ENCODE measurements at places on chromosomes 5 and 9.

- DNase-seq: peak; percentile 0
Measured at GRCh38 chr9:130579738-130580463, 524 bp downstream of the FUBP3 start.

GRCh38 chr9:7287986-7288385 is 511.6 kb downstream of the DMAC1 start:
- DNase-seq: no peak

DNA sequence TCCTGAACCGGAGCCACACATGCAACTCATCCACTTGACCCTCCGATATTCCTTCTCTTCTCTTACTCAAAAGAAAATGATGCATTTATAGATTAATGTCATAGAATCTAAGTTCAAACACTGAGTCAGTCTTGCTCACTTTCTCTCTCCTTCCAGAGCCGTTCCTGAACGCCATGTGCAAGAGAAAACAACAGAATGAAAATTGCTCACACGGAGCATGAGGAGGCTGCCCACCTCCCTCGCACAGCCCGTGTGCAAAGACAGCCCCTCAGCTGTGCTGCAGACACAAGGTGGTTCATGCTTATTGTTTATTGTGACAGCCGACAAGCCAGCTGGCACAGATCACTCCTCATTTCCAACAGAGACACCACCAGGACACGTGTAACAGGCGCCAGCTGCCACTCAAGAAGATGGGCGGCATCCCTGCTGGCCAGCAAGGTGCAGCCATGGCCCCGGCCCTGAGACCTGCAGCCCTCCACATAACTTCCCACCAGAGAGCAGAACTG is 290.8 kb downstream of the GLIS3 start:
- DNase-seq: no peak

- DNase-seq: no peak
Measured at GRCh38 chr9:116986015-116986414, 298.9 kb downstream of the TRIM32 start.

DNA sequence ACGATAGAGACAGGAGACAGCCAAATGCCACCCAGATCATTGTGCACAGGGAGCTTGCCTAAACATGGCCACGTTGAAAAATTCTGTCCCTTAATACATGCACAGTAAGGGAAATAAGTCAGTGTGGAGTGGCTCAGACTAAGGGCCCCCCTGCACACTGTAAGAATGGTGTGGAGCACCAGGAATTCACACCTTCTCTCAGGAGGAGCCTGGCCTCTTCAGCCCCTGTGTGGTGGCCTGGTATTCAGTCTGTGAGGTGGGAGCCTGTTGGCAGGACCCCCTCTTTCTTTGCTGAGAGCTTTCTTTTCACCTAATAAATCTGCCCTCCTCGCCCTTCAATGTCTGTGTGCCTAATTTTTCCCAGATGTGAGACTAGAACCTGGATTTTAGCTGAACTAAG is 66.1 kb upstream of the RASGRF2 start:
- DNase-seq: no peak

DNA sequence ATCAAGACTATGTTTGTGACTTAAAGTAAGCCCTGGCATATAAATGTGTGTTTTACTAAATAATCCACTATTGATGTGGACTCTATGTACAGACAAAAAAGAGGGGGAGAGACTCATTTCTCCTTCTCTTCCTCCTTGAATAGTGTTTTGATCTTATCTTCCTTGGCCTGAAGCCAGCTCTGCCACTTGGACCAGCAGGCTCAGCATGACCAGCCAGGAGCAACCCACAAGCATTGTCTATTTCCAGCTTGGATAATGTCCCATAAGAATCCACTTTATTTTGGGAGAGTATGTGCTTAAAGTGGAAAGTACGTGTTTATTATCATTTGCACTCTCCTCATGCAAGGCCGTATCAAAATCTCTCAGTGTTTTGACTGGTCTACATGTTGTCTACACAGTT is 23.8 kb upstream of the SLC46A2 start:
- DNase-seq: no peak

GRCh38 chr9:77375956-77376532 is 198.7 kb downstream of the VPS13A start:
- no peak for DNase-seq

GRCh38 chr9:14846871-14847311 is 63.3 kb downstream of the FREM1 start:
- no peak for DNase-seq

DNA sequence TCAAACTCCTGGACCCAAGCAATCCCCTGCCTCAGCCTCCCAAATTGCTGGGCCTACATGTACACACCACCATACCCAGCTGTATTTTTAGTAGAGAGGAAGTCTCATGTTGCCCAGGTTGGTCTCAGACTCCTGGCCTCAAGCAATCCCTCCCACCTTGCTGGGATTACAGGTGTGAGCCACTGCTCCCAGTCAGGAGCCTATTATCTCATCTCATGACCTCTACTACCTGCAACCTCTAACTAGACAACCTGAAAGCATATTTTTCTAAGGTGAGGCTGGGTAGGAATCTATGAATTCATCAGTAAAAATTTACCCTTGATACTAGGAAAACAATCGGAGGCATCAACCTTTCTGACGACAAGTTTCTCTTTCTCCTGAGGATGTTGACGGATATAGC is 10.0 kb downstream of the FAM13B start:
- DNase-seq: no peak

DNA sequence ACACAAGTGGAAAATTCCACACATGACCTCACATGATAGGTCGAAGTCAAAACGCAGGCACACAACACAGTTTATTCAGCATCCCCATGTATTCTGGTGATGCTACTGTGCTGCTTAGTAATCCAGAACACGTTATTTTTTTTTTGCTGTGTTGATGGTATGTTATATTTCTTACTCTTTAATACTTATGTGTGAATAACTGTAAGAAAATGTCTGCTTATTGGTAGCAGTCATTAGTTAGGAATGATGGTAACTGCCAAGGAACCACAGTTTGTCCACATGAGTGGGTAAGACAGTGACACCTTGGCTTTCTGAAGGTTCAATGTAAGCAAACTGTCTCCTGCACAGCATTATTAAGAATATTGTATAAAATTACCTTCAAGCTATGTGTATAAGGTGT is 107.7 kb upstream of the DAPK1 start:
- no peak for DNase-seq

- no peak for DNase-seq
Measured at GRCh38 chr9:78005231-78006002, 26.2 kb downstream of the GNAQ start.

DNA sequence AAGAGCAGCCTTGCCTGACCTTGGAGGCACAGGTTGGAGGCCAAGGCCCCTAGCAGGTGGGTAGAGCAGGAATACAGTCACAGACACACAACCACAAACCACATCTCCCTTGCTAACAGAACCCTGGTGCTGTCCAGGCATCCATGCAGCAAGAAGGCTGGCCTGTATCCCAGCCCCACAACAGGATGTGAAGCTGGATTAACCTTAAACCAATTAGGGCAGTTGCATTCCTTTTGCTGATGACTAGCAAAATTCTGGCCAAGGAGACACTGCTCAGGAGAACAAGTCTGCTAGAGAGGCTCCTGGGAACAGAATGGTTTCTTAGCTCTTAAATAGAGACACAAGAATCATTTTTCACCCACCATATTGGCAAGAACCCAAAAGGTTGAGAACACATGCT is 97.8 kb downstream of the C5orf15 start:
- no peak for DNase-seq

DNA sequence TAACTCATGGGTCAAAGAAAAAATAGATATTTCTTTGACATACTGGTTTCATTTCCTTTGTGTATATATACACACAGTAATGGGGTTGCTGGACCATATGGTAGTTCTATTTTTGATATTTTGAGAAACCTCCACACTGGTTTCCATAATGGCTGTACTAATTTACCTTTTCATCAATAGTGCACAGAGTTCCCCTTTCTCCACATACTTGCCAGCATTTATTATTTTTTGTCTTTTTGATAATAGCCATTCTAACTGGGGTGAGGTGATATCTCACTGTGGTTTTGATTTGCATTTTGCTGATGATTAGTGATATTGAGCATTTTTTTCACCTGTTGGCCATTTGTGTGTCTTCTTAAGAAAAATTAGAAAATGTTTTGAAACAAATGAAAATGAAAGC is 78.4 kb upstream of the CKMT2 start:
- no peak for DNase-seq
